Stimulated activated CD4-positive, alpha-beta T cell treated with anti-CD3 and anti-CD28 coated beads, Interleukin-12 subunit alpha, Interleukin-12 subunit beta, amount 100 ng/mL, for 48 hours (primary cell): ENCODE measurements at places on chromosomes 13 and 19.

DNA sequence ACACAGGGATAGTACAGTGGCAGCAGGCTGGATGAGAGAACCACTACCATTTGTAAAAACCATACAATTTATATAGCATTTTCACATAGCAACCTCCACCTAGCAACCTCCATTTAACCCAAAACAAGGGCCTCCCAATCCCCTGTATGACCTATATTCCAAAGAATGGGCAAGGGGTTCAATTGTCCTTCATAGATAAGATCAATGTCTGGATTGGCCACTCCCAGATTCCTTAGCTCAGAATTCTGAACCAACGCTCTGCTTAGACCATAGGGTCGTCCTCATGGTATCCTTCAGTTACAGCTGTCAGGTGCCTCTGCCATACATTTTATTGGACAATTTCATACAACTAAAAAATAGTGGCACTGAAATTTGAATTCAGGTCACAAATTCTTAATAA lies 166.2 kb downstream of the KCTD12 start:
- DNase-seq: no peak

DNA sequence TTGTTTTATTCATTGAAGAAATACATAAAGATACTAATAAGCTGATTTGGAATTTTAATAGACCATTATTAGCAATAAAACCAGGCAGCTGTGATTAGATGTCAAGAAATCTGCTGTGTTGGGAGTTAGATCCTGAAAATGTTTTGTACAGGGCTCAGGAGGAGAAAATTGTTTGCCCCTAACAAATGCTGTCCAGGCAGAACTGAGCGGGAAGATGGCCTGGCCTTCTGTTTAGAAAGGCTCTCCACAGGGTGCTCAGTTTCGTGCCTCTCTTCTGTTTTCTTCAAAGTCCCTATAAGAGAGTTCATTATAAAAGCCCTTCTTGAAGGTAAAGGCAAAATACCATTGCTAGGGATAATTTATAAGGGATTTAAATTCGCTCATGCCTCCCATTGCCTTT lies 64.1 kb downstream of the ERCC5 start:
- DNase-seq: no peak

DNA sequence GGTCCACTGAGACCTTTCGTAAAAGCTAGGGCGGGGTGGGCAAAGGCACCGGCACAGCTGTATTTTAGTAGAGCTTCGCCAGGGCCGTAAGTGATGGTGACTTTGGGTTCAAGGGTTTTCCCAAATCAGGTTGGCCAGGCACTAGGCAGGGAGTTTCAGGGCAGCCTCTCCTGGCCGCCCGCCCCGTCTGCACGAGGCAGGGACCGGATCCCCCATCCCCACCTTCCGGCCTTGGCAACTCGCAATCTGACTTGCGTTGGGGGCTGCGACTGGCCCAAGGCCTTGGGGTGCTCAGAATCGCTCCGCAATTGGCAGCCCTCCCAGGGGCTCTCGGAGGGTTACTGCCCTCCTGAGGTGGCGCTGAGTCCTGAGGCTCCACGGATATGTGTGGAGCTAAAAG lies 4.1 kb upstream of the ZIC5 start:
- no peak for DNase-seq

DNA sequence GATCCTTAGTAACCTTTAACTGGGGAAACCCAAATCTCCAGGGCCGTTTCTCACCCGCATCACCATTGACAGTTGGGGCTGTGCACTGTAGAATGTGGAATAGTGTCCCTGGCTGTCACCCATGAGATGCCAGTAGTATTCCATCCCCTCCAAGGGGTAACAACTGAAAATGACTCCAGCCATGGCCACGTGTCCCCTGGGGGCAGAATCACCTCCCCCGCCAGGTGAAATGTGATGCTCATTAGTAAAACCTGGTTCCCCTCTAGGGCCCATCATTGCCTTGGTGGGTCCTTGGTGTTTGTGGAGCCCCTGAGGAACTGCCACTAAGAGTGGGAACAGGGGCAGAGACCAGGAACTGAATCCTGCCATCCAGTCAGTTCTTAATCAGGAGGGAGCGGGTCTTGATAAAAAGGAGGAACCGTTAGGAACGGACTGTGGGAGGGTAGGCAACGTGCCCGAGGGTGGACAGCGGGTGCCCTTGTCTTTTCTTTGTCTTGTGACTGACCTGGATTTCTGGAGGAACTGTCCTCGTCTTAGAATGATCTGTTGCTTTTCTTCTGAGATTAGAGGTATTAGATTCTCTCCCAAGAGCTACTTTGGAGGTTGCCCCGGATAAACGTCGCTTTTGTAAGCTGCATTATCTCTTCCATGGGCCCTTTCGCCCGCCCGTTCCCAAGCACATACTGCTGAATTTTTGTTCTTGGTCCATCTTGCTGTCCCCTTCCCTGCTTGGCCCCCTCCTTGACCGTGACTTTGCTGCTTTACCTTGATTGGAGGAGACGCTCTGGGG lies 3.5 kb downstream of the MYO9B start:
- no peak for DNase-seq

DNA sequence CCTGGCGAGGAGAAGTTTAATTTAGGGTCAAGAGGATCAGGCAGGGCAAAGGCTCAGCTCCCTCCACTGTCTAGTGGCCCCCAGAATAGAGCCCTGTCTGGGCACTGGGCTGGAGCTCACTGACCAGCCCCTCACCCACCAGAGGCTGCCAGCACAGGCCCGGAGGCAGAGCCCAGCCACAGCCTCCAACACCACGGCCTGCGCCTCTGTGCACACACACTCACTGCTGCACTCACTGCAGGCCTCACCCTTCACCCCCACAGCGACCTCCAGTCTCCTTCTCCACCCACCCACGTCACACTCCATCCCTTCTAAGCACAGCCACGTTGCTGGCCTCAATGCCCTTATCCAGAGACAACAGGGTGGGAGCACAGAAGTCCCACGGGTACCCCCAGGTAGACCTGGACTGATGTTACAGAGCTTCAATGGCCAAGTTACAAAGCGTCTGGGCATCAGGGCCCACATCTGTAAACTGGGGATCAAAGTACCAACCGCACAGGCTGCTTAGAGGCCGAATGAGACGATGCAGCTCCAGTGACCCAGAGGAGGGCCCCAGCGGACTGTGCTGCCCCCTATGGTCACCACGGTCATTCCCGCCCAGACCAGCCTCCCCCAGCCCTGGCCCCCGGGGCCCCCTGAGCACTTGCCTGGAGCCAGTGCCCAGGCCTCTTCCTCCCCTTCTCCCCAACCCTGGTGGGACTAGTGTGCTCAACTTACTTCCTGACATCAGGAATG lies 4.5 kb upstream of the PRKD2 start:
- no peak for DNase-seq

- DNase-seq: no peak
Measured at GRCh38 chr13:111259058-111259457, 61.4 kb upstream of the TEX29 start.

DNA sequence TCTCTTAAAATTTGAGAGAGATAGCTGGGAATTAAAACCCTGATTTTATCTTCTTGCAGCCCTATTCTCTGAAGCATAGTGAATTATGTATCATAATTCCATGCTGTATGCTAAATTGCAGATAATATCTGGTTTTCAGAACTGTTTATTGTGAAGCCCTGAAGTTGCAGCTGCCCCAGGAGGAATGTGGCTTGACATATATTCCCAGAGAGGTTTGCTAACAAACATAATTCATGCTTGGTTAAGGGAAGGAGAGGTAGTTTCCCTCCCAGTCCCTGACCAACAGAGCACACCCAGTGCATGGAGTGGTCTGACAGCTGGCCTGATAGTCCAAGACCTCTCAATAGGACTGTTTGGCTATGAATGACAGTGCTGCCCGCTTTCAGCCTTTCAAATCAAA lies 500.6 kb upstream of the MIR17HG start:
- DNase-seq: no peak

GRCh38 chr19:30555075-30555790 lies 183.0 kb downstream of the ZNF536 start:
- DNase-seq: no peak

- no peak for DNase-seq
Measured at GRCh38 chr13:48866249-48866648, 109.5 kb upstream of the FNDC3A start.

GRCh38 chr13:43232144-43232872 lies 208.9 kb downstream of the DNAJC15 start:
- DNase-seq: no peak

- no peak for DNase-seq
Measured at GRCh38 chr19:6126335-6126974, 9.0 kb upstream of the ACSBG2 start.

GRCh38 chr13:75738841-75739240 lies 102.7 kb downstream of the LMO7 start:
- no peak for DNase-seq

GRCh38 chr19:45972947-45973540 lies 621 bp downstream of the NOVA2 start:
- DNase-seq: no peak

DNA sequence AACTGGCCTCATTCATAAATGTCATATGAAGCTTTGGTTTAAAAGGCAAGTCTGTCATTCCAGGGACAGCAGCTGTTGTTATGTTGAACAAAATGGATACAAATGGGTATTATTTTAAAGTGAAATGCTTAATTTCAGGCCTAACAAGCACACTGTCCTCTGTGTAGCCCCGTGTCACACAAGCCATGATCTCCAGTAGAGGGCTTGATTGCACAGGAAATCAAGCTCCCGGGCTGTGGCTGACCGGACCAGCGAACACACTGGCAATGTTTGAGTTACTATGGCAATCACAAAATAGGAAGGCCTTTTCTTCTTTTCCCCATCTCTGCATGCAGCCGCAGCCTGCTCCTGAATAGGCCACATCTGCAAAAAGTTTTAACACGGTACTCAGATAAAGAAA lies 64.0 kb upstream of the GSX1 start:
- no peak for DNase-seq

- peak; percentile 76 for DNase-seq
Measured at GRCh38 chr19:1929021-1929742, 11.8 kb upstream of the CSNK1G2 start.

GRCh38 chr13:81133066-81133465 lies 792.1 kb upstream of the SPRY2 start:
- no peak for DNase-seq

- DNase-seq: no peak
Measured at GRCh38 chr13:33053397-33054066, 37.3 kb downstream of the KL start.

DNA sequence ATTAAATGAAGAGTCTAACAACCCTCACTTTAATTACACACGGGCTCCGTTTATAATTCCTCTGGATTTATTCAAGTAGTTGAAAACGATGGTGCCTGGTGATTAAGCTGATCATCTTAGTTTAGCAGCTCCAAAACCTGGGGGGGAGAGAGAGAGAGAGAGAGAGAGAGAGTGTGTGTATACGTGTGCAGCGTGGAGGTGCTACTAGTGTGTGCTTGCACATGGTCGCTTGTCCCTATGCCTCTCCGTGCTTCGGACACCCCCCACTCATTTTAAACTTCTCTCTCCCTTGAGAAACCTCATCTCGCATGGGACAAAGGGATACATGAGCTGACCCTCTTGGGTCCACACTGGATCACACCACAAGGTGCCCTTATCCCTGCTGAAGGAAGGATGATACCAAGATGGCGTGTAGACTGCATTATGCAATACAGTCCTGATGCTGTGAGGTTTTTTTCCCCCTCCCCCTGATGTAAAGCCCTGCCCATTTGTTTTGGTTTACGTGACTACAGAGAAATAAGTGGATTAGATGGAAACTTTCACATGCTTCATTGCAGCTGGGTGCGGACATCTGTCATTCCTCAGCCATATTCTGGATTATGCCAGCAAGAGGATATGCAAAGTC lies 320.8 kb downstream of the ZNF536 start:
- DNase-seq: no peak

GRCh38 chr19:30339624-30340525 lies 32.3 kb upstream of the ZNF536 start:
- no peak for DNase-seq

DNA sequence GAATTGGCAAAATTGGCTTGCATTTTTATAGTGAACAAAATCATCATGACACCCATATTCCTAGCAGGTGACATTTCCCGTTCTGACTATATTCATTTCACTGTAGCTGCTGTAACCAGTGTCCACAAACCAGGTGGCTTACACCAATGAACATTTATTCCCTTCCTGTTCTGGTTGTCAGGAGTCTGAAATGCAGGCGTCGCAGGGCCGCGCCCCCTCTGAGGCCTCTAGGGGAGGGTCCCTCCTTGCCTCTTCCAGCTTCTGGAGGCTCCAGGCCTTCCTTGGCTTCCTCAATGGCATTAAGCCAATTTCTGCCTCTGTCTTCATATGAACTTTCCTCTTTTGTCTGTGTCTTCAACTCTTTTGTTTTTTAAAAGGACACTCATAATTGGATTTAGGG lies 6.5 kb upstream of the RLN3 start:
- no peak for DNase-seq

GRCh38 chr13:57629821-57630235 lies 1.7 kb upstream of the PCDH17 start:
- DNase-seq: no peak

DNA sequence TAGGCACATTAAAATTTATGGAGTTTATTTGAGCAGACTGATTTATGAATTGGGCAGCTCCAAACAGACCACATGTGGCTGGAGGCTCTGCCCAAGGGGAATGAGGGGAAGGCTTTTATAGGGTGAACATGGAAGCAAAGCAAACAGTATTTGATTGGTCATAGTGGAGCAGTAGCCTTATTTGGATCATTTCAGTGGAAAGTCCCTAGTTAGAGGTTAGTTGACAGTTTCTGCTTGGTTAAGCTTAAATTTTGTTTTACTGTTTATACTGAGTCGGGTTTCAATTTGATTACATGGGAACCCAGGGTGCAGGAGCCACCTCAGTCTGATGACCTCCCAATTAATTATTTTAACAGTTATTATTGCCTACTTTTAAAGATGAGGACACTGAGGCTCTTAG lies 140.5 kb downstream of the NDFIP2 start:
- DNase-seq: no peak

GRCh38 chr19:12872941-12873890 lies 8.0 kb downstream of the DNASE2 start:
- DNase-seq: peak; percentile 63

- DNase-seq: no peak
Measured at GRCh38 chr13:66353664-66354063, 876.5 kb downstream of the PCDH9 start.

GRCh38 chr13:38262211-38262610 lies 87.4 kb upstream of the UFM1 start:
- DNase-seq: no peak

DNA sequence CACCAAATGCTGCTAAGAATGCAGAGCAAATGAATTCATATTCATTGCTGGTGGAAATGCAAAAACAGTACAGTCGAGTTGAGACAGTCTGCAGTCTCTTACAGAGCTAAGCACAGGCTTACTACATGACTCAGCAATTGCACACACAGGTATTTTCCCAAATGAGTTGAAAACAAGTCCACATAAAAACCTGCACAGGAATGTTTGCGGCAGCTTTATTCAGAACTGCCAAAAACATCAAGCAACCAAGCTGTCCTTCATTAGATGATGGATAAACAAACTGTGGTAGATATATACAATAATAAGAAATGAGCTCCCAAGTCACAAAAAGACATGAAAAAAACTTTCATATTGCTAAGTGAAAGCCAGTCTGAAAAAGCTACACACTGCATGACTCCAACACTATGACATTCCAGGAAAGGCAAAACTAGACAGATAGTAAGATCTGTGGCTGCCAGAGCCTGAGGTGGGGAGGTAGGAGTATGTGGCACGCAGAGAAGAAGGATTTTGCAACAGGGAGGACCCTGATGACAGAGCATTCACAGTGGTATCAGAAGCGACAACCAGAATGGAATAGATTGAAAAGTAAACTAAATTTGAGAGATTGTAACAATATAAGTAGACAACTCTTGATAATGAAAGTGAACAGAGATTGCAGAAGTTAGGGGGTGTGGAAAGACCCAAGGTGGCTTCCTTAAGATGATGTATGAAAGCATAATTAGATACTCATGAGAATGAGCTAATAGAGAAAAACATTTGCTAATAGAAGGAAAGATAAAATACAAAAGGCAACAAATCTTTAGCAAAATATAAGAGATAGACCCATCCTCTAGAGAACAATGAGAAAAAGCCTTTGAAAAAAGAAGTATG lies 52.7 kb downstream of the TSC22D1 start:
- no peak for DNase-seq
